Activated CD4-positive, alpha-beta T cell treated with anti-CD3 and anti-CD28 coated beads, Interleukin-2, amount 10 ng/mL, durations not matched to agents 24 days and 14 days (primary cell): ENCODE measurements at places on chromosomes 3 and 15.

DNA sequence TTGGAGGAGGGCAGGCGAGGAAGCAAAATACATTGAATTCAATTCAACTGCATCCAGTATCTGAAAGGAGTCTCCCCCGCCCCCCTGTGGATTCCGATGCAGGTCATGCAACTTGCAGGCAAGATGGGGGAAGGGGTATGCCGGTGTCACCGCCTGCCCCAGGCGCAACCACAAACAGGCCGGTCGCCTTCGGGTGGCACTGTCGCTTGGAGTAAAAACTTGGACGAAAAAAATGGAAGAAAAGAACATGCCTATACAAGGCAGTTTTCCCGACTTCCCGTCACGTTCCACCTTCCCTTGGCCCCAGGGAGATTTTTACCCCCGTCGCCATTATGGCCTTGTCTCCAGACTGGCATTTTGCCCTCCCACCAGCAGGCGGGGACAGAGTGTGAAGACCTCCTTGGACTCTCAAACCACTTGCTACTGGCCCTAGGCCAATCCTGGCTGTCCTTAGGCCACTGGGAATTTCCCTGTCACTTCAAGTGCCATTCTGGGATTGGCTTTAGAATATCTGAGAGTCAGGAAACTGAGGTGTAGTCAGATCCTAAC lies 1.6 kb upstream of the NTRK3 start:
- no peak for DNase-seq

DNA sequence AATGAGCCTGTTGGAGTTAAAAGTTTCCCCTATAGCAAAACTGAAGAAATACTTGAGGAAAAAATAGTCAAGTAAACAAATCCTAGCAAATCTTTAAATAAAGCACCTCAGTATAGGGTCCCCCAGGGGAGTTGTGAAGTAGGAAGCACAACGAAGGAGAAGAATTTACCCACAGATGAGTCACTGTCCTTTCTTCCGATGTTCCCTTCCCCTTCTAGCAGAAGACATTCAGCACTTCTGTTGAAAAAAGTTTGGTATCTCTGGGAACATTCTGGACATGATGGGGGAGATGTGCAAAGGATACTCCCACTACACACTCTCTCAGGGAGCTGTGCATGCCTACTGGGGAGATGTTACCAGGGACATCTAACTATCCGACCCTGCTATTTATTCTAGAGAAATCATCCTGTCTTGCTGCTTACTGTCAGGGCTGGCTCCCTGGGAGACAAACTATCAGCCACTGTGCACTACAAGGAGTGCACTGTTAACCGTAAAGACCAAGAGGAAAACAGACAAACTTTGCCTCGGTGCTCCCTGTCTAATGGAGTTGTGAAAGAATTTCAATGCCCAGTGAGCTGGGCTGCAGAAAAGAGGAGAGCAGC lies 93.8 kb downstream of the RFTN1 start:
- DNase-seq, result no peak

- no peak for DNase-seq
Observed at GRCh38 chr15:100353449-100353848, 11.7 kb upstream of the ADAMTS17 start.

DNA sequence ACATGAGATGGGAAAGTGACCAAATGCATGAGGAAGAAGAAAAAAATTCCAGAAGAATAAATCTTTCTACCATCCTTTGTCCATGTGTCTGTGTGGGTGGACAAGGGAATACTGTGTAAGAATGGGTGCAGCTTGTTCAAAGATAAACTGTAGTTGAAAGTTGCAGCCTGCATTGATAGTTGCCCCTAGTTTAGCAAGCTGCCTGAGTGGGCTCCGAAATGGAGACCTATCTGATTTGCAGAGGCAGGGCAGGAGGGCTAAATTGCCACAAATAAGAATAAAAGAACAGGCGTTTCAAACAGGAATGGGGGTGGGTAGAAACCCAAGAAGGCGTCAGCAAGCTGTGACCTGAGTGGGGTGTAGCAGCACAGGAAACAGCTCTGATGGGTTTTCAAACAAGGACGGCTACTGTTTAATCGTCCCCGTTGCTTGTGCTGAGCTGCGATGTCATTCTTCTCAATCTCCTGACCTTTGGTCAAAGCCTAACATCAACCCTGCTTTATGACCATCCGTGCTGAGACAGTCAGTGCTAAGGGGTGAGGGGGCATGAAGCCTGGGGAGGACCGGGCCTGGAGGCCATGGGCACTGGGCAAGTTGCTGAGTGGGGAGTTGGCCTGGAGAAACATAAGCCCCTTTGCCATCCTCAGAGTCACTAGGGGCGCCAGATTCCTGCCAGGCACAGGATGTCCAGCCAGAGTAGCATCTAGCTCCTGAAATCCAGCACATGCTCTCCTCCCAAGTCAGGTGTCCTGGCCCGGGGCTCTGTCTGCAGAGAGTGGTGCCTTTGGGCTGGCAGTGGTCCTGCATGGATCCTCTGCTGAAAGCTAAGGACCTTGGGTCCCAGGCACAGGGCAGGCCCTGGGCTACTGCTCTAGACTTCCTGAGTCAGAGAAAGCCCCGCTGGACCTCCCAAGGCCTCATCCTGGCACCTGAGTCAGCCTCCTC lies 19.2 kb upstream of the C15orf39 start:
- DNase-seq, result no peak

- no peak for DNase-seq
Observed at GRCh38 chr3:55562700-55563099, 75.6 kb upstream of the WNT5A start.

- DNase-seq, result no peak
Observed at GRCh38 chr15:96171853-96172296, 158.6 kb upstream of the NR2F2 start.

- peak; percentile 69 for DNase-seq
Observed at GRCh38 chr3:59451800-59452746, 402.2 kb upstream of the CFAP20DC start.

GRCh38 chr3:45554006-45554666 lies 40.4 kb upstream of the LIMD1 start:
- no peak for DNase-seq

GRCh38 chr3:129974564-129974832 lies at the start of gene TRH:
Gene TRH, plus strand, starts transcription at chr3:129974720. Its CDS starts 1,097 bp downstream, at chr3:129975817.
- no peak for DNase-seq

GRCh38 chr15:59866642-59867041 lies 137.5 kb upstream of the FOXB1 start:
- DNase-seq, result no peak

DNA sequence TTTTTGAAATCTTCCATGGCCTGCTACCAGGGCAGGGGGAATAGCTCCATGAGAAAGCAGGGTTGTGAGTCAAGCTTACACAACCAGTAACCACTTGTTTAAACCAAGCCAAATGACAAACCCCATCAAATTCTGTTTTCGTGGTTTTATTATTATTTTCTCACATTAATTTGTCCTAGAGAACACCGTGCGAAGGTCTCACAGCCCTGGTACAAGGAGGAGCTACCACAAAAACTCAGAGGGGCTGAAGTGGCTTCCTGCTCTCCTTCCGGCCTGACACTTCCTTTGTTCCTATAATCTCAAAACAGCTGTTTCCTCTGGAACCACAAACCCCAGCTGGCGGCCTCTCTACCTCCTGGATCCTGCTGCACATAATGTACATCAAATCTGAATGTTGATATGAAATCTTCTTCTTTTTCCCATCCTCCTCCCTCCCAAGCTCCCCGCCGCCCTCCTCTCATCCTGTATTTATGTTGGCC lies 375.9 kb downstream of the MCTP2 start:
- DNase-seq, result peak; percentile 73

DNA sequence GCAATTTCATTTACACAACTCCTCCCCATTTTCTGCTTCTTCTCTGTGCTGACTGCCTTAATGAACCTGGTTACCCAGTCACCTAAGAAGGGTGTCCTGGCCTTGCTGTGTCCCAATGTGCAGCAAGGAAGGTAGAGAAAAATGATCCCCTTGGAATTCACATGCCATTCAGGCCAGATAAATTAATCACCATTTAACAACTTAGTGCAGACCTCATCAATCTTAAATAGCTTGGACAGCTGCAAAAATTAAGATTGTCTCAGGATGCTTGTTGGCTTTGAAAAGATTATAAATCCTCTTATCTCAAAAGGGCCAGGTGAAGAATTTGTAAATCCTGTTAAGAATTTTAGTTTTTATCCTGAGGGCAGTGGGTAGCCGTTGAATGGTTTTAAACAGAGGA lies 9.7 kb upstream of the CDV3 start:
- DNase-seq, result no peak

DNA sequence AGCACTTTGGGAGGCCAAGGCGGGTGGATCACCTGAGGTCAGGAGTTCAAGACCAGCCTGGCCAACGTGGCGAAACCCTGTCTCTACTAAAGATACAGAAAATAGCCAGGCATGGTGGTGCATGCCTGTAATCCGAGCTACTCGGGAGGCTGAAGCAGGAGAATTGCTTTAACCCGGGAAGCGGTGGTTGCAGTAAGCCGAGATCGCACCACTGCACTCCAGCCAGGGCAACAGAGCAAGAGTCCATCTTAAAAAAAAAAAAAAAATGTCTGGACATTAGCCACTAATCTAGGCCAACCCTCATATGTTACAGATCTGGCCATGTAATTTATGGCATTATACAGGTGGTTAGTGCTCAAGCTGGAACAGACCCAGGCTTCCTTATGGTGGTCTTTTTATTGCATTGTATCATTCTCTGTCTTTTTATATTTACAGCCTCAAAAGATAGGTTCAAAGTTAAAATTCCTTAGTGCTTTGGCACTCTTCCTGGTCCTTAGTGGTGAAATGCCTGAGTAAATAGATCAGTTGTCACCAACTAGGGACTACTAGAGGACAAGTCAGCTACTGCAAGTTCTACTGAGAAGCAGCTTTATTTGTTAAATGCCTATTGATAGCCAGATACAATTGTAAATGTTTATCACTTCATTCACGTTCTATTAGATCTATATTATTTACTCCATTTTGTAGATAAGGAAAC lies 16.0 kb downstream of the STARD9 start:
- DNase-seq, result no peak

DNA sequence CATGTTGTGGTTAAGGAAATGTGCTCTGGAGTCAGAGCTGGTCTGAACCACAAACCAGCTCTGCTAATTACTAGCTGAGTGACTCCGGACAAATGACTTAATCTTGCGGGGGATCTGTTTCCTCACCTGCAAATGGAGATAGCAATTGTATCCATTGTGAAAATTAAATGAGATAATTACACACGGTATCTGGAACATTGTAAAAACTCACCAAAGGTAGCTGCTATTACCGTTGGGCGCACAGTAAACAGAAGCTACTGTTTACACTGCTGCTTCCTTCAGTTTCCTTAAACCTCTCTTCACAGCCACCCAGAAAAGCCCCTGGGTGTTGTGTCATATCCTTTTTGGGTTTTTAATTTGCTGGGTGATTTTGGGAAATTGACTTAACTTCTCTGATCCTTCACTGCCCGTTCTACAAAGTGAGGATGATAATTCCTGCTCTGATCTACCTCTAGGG lies 107.8 kb downstream of the MEGF11 start:
- no peak for DNase-seq

- no peak for DNase-seq
Observed at GRCh38 chr3:194318511-194319161, 32.5 kb downstream of the CPN2 start.

DNA sequence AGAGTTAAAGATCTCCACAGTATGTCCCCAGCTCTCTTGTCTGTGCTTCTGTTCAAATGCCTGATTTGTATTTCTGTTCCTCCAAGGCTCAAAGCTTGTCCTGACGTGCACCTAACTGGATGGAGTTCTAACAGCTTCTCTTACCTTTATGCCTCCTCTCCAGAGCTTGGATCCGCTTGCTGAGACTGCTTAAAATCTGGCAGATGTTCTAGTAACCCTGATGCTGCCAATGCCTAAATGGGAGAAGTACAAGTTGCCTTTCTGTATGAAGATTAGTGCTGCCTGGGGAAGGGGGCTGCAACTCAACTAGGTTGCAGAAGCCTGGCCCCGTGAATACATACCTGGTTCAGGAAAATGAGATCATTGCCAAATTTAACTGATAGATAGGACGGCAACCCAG lies 354.5 kb upstream of the KCNMB2 start:
- DNase-seq, result no peak

DNA sequence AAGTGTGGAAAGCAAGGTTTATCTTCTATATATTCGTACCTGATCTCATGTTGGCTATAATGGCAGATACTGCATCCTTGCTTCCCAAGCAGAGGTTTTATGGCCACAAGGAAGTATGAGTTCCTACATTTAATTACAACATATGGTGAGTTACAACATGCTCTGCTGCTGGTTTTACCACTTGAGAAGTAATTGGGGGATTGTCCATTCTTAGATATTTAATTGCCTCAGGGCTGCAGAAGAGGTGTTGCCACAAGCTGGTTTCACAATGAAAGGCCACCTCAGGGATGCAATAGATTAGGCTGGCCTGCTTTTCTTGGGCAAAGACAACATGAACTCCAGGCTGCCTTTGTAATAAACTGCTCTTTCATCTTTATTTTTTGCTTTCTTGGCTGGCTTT lies 48.6 kb downstream of the RAP2B start:
- peak; percentile 52 for DNase-seq

DNA sequence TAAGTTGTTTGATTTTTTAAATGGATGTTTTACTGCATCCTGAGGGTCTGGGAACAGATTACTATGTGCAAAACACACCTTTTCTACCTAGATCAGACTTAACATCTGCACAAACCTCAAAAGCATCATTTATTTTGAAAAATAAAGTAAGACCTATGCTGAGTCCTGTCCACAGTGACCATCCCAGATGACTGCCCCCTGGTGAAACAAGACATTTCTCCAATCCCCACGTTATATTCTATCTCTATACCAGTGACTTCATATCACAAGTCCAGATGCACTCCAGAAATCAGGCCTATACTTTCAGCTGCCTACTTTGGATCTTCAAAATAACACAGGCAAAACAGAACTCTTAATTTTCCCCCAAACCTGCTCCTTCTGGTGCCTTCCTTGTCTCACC lies 143.2 kb downstream of the P2RY1 start:
- DNase-seq, result no peak

DNA sequence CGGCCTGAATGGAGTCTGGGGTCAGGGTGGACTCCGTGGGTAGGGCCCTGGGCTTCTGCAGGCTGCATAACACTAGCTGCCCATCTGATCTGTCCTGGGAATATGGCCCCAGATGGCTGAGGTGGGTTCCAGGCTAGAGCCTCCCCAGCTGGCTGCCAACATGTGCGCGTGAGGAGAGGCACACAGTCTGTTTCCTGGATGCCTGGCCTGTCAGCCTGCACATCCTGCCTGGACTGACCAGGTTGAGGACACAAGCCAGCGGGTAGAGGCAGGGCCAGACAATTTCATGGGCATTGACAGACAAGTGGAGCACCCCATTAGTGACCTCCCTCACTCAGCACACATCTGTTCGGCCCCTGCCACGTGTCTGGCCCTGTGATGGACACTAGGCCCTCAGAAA lies 29.8 kb upstream of the RPL29 start:
- DNase-seq, result no peak

DNA sequence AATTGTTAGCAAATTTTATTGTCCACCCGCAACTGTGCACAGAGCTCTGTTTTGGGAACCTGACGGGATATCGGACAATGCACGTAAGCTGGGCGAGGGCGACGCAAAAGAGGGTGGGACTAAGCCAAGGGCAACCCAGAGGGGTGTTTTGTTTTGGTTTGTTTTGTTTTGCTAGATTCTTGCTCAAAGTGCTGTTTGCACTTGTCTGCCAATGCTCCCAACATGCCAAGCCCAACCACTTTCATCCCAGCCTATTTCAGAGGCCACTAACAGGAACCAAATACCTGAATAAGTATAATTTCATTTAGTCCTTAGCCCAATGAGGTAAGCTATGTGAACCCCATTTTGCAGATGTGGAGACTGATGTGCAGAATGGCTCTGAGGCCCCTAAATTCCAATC lies 9.7 kb upstream of the CMTM7 start:
- DNase-seq, result no peak
